ENCODE measurements at places on chromosomes 13 and 19.

- DNase-seq, result no peak
Observed at GRCh38 chr13:83190020-83190419, 692.3 kb downstream of the SLITRK1 start.

DNA sequence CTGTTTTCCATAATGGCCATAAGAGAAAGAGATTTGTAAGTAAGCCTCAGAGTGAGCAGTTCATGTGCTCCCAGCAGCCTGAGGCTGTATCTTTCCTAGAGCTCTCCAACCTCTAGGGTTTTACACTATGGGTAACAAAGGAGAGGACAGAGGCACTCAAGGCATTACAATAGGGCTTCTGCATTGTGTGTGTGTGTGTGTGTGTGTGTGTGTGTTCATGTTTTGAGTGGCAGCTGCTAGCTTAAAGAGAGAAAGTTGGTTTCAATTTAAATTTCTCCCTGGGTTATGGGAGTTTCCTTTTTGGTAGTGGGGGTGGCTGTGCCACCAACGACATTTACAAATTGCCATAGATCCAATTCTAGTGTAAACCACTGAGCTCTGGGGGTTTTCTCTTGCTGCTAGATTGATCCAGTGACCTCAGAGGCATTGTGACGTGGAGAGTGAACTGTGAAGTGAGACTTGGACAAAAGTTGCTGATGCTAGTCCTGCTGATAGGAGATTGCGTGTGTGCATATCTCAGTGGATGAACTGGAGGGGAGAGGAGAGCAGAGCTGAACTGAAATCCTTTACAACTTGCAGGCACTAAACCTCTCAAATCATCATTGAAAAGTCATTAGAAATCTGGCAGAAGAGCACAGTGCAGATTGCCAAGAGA is 67.2 kb upstream of the OLFM4 start:
- no peak for DNase-seq

DNA sequence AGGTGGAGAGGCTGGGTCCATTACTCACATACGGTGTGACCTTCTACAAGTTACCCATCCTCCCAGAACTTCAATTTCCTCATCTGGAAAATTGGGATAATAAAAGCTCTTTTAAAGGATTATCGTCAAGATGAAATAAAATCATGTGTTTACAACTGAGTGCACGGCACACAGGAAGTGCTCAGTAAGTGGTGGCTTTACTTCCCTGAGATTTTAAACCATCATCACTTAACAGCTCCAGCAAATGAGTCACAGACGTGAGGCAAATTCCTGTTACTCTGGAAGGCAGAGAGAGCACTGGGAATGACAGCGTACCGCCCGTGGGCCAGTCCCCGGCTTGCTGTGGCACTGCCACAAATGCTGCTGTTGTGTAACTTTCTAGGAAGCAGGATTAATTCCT is 64.1 kb downstream of the MRPL57 start:
- DNase-seq, result no peak

- DNase-seq, result no peak
Observed at GRCh38 chr13:92677571-92677970, 549.0 kb upstream of the GPC6 start.

GRCh38 chr19:55389386-55390317 is 3.9 kb downstream of the RPL28 start:
- no peak for DNase-seq
